Effector CD4-positive, alpha-beta T cell (primary cell): ENCODE measurements at places on chromosomes 4 and X.

DNA sequence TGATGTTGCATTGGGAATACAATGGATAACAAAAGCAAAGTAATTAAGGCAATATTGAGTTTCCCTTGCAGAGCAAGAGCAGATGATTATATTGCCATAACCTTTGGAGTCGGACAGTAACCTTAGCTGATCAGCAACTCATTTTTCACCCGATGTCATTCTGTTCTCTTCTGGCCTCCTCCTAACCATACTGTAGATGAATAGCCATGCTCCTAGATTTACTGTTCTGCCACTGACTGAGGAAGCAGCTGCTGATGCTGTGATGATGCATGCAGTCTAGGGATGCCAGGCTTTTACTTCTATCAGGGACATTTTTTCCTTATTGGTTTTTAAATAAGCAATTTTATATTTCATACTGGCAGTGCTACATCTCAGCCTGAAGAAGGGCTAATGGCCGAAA lies 443.9 kb downstream of the GPAT3 start:
- no peak for DNase-seq

DNA sequence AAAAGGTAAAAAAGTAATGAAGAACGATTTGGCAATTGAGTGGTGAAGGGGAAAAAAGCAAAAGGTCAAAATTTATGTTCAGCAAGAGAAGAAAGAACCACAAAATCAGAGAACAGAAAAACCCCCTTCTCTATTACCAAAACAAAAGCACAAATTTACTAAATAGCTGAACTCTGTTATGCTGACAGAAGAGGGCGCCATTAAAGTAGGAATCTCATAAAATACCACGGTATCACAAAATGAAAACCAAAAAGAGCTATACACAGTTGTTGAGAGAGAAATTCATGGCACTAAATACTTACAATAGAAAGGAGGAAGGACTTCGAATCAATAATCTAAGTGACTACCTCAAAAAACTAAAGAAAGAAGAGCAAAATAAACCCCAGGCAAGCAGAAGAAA lies 69.6 kb upstream of the CXorf66 start:
- no peak for DNase-seq

DNA sequence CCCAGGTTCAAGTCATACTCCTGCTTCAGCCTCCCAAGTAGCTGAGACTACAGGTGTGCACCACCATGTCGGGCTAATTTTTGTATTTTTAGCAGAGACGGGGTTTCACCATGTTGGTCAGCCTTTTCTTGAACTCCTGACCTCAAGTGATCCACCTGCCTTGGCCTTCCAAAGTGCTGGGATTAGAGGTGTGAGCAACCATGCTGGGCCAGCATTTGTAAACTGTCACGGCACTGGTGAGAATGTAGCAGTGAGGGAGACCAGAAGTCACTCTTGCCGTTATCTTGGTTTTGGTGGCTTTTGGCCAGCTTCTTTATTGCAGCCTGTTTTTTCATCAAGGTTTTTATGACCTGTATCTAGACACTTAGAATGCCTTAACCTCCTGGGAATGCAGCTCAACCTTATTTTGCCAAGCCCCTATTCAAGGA lies 22.4 kb downstream of the PCDH18 start:
- DNase-seq: no peak

- no peak for DNase-seq
These were observed 2.1 kb downstream of the GEMIN8 start for GRCh38 chrX:14027511-14028019.

DNA sequence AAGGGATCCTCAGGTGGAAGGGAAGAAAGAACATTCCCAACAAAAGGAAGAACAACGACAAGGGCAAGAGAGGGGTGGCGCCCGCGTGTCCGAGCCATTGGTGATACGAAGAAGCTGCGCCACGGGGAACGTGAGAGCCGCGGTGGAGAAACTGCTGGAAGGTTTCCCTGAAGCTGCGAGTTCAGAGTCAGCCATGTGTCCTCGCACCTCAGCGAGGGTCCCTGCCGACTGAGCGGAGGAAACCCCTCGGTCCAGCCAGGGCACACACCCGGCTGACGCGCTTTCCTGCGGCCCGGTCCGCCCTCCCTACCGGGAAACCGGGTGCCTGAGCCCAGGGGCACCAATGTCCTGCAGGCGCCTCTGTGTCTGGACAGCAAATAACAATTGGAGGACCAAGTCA lies 18.0 kb downstream of the IRF2 start:
- no peak for DNase-seq
